ENCODE measurements at places on chromosomes 12 and 14.
A peak's percentile ranks its signal among the peaks of the same experiment; 100 is the strongest.

GRCh38 chr12:115716551-115716950, 560.9 kb downstream of the MED13L start:
- DNase-seq, result no peak

GRCh38 chr14:60166142-60166541, 944 bp upstream of the DHRS7 start:
- no peak for DNase-seq

DNA sequence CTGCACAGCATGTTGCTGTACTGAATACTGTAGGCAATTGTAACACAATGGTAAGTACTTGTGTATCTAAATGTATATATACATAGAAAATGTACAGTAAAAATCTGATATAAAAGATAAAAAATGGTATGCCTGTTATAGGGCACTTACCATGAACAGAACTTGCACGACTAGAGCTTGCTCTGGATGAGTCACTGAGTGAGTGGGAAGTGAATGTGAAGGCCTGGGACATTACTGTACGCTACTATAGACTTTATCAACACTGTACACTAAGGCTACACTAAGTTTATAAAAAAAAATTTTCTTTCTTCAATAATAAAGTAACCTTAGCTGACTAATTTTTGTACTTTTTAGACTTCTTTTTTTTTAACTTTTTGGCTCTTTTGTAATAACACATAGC, 24.2 kb upstream of the NEDD1 start:
- DNase-seq, result peak; percentile 81

DNA sequence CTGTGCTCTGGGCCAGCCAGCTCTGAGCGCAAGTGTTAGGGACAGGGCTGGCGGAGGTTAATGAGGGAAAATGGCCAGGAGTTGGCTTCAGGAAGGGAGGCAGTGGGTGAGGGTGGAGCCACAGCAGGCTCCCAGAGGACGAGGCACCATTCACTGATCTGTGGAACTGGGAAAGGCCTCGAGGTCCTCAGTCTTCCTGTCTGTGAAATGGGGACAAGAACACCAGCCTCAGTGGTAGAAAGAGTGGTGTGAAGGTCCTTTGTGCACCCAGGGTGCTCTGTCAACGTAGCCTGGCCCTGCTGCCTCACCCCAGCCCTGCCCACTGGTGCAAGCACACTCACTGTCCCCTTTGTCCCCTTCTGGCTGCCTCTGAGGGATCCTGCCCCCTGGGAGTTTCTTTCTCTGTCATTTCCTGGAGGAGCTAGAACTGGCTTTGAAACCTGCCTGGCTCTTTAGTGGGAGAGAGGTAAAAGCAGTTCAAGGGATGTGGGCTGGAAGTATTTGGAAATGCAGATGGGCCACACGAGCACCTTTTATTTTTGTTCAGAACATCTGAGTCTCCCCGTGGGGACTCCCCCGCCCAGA, 25.0 kb downstream of the SYNDIG1L start:
- no peak for DNase-seq

GRCh38 chr14:76872796-76873432, 46.7 kb downstream of the LRRC74A start:
- peak; percentile 55 for DNase-seq
